ENCODE measurements at places on chromosomes 1 and 21.

DNA sequence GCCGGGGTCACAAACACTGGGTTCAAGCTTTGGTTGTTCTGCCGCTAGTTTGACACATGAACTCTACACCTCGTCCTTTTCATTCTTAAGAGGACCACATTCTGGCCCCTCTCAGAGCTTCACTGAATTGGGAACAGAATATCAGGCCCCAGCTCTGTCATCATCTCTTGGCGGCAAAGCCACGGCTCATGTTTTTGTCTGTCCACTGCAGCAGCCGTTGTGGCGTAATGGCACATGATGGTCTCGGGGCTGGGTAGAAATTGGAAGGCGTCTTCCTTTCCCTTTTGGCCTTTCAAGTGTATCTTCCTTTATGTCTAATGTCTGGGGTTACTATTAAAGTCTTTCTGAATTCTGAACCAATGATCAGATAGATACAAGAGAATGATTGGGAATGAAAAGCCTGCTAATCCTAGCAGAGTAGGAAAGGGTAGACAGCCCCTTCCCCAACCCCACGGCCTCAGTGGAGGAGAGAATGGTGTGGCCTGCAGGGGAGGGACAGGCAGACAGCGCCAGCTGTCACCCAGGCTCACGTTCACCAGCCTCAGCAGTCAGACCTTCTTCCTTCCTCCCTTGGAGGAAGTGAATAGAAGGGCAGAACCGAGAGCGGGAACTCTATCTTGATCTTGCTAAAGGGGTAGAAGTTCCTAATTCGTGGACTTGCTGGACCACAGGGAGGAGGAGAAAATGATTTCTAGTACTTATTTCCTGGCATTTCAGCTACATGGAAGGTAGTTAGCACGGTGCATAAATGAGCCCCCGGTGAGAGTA is 498.1 kb downstream of the KIF26B start:
- DNase-seq = no peak

DNA sequence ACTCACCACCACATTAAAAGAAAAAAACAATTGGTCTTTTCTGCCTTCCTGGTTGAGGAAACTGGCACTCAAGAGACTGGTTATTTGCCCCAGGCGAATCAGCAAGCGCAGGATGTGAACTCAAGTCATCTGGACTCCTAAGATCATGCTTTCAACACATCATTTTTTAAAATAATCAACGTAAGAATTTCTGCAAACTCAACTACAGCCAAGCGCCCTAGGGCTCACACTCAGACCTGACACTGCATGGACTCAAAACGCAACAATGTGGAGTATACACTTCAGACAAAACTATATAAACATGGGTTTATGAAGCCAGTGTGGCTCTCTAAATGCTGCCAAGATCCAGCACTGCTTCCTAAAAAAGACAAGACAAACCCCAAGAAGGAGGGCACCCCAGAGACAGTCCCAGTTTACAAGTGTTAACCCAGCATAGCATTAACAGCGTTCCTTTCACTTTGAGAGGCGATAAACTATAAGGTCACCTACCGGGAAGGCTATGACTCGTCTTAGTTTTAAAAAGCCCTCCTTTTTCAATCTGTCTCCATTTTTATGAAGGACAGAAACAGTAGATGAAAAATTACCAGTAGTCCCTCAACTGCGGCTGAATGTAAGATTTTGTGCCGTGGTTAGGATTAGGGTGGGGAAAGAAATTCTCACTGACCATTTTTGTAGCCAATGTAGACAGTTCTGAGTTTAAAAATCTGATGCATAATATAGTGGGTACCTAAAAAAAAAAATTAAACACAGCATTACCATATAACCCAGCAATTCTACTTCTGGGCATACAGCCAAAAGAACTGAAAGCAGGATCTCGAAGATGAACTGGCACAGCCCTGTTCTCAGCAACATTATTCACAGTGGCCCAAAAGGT is 54.8 kb downstream of the SIPA1L2 start:
- no peak for DNase-seq

DNA sequence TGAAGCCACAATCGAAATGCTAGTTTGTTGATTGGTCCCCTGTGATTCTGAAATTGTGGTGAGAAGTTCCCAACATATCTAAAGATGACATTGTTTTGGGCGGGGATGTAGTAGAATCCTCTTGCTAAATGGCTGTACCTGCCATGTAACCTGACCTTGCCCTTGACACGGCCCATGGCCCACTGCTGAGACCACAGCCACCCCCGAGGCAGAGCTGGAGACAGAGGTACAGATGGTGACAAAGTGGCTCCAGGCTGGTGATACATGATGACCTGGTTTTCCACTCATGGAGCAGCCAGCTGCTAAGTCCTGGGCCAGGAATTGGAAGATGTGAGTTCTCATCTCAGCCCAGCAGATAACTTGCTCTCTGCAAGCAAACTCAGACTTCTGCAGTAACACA is 226.5 kb downstream of the FOXD2 start:
- DNase-seq = no peak

DNA sequence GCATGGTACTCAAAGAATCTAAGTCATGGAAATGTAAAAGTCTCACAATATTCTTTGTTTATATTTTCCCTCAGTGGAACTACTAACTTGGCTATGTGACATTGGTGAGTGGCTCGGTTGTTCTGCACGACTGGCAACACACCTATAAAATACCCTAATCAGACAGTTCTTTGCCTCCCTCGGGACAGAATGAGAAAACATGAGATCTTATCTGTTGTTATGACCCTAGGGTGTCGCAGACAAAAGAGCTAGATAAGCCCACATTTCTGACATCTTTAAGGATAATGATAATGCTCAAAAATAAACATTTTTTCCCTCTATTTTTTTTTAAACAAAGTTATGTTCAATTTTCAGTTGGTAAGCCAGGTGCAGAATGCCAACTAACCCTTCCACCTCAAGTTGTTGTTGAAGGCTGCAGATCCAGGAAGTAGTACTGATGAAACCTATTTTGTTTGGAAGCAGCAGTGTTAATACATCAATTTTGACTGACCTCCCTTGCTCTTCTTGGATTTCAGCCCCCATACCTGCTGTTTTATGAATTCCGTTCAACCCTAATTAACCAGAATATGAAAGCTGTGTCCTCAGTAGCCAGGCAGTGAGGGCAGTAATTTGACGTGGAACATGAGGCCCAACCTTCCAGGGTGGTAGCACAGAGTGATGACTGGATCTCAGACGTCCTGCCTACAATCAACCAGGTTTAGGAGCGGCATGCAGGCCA is 108.7 kb upstream of the DUSP10 start:
- DNase-seq = peak; percentile 26

DNA sequence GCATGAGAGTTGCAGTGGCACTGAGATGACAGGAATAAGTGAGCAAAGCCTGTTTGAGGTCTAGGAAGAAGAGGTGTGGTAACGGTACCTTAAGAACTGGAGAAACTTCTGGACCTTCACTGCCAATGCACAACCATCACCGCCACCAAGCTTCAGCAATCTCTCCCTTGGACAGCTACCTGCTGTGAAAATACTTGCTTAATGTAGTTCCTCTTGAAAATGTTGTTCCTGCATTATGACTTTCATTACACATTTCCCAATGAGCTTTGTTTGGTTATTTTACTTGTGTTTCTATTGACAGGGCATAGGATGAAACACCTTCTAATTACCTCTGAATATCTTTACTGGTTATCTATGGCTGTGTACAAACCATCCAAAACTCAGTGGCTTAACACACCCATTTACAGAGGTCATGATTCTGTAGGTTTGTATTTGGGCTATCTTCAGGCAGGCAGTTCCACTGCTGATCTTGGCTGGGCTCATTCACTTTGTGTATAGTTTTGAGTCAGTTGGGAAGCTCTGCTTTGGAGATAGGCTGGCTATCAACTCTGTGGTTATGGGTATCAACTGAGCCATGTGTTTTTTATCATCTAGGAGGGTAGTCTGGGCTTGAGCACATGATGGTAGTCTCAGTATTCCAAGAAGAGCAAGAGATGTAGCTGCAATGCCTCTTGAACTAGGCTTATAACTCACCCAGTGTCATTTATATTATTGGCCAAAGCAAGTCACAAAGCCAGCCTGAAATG is 149.4 kb downstream of the ELAVL4 start:
- no peak for DNase-seq

- no peak for DNase-seq
These were observed 997 bp downstream of the ZNF362 start for GRCh38 chr1:33257207-33257771.

GRCh38 chr1:206970446-206970845 is at the start of gene FCAMR:
TSS of gene FCAMR (minus strand) at chr1:206970460. CDS start at chr1:206970125, 335 bp downstream.
- DNase-seq = no peak

- no peak for DNase-seq
These were observed 79.3 kb downstream of the ST6GALNAC3 start for GRCh38 chr1:76153841-76154205.

GRCh38 chr1:117032681-117033539 is 27.2 kb upstream of the TTF2 start:
- no peak for DNase-seq

GRCh38 chr21:36028127-36029069 is 31.9 kb downstream of the SETD4 start:
- peak; percentile 92 for DNase-seq

All from HEK293T (cell line).